ENCODE measurements at places on chromosomes 3 and 15.

- DNase-seq, result no peak
Observed at GRCh38 chr15:57255751-57256341, 120.5 kb upstream of the CGNL1 start.

DNA sequence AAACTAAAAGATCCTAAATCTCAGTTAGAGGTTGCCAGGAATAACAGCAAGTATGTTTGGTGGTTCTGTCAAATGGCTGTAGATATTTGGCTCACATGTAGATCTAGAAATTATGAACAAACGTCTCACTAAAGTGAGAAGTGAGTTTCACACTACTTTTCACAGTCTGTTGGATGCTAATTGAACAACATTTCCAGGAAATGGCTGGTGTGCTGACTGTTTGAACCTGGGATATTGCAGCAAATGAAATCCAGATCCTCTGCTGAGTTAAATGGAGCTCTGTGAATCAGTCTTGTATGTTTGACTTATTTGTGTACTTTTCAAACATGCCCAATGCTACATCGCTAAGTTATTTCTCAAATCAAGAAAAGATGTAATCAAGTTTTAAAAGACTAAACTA, 21.3 kb upstream of the RSL24D1 start:
- no peak for DNase-seq

GRCh38 chr15:31214864-31215489, 111.7 kb upstream of the KLF13 start:
- no peak for DNase-seq

DNA sequence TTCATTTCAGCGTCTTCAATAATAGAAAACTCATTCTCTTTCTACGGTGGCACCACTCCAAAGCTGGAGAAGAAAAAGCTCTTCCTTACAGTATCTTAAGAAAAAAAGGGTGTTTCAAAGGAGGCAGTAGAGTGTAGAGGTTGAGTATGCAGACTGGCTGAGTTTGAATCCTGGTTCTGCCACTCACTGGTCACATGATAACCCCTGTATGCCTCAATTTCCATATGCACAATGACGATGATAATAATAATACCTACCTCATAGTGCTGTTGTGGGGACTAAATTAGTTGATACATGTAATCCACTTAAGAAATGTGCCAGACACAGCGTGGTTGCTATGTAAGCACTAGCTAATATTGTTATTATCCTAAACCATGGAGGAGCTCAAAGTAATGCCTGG, 4.5 kb downstream of the ANP32A start:
- DNase-seq, result no peak

DNA sequence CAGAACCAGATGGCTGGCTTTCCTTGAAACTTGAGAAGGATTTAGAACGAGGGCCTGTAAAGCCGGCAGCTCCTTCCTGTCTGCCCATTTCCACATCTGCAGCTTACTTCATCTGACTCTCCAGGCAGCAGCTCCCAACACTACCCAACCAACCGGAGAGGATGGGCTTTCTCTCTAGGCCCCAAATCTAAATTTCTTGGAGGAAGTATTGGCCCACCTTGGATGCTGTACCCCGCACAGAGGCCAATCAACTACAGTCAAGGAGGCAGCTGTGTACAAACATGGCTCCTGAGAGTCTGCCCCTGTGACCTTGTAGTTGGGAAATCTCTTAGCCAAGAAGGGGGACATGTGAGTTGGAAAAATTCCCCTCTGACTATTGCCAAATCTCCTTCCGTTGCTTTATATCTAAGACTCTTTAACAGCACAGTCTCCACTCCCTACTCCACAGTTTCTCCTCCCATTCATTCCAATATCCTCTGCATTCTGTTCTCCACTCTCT, 8.0 kb upstream of the ACAP2 start:
- DNase-seq, result no peak

GRCh38 chr15:82539691-82540054, 584 bp downstream of the RPS17 start:
- no peak for DNase-seq

Data from NCI-H1105 (cell line).